NCI-H446 (cell line): ENCODE measurements at places on chromosomes 5 and 9.

DNA sequence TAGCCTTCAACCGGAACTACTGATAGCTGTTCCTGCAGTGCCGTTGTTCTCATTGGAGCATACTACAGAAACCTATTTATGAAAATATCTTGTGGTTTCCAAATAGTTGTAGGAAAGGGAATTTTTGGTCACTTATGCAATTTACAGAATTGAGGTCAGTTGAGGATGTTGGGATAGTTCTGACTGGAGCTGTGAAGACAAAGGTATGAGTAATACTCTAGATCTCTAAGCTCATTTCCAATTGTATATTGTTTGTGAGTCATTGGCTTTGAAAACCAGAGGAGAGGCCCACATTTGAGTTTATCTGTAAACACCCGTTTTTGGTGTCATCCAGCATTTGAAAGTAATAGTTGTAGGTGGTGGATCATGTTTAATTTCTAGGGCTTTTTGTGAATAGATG is 561.3 kb upstream of the WWC1 start:
- DNase-seq, result no peak

- no peak for DNase-seq
These were observed 776 bp downstream of the APBA1 start for GRCh38 chr9:69671311-69671878.

GRCh38 chr5:92998456-92998855 is 582.6 kb downstream of the NR2F1-AS1 start:
- no peak for DNase-seq

GRCh38 chr5:37875051-37875787 is 35.4 kb upstream of the GDNF start:
- no peak for DNase-seq

- DNase-seq, result no peak
These were observed 33.0 kb upstream of the C6 start for GRCh38 chr5:41246376-41246775.

GRCh38 chr5:175460126-175460525 is 16.1 kb upstream of the DRD1 start:
- no peak for DNase-seq

DNA sequence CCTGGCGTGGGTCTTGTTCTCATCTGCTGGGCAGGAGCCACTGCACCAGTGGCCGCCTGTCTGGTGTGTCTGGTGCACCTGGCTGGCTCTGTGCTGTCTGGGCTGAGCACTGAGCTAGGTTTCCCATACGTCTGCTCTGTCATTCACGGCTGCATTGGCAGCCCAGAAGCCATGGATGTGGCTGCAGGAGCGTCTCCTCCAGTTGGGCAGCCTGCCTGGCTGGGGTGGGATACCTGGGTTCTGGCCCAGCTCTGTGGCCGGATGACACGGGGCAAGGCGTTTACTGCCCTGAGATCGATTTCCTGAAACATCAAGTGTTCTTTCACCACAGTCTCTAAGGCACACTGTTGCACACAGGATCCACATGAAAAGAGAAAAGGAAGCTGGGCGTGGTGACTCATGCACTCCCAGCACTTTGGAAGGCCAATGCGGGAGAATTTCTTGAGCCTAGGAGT is 25.5 kb upstream of the SLC25A51 start:
- no peak for DNase-seq

GRCh38 chr5:73328640-73329039 is 119.9 kb downstream of the FOXD1 start:
- no peak for DNase-seq

GRCh38 chr9:130606887-130607600 is 27.7 kb downstream of the FUBP3 start:
- no peak for DNase-seq

- no peak for DNase-seq
These were observed 209.6 kb downstream of the TTLL11 start for GRCh38 chr9:121883281-121884056.

GRCh38 chr5:65722575-65723403 is 784 bp downstream of the NLN start:
- DNase-seq, result peak; percentile 62

GRCh38 chr5:123460296-123460729 is 37.1 kb upstream of the CEP120 start:
- DNase-seq, result no peak

- peak; percentile 43 for DNase-seq
These were observed 38.1 kb downstream of the MRPS27 start for GRCh38 chr5:72281764-72282499.

DNA sequence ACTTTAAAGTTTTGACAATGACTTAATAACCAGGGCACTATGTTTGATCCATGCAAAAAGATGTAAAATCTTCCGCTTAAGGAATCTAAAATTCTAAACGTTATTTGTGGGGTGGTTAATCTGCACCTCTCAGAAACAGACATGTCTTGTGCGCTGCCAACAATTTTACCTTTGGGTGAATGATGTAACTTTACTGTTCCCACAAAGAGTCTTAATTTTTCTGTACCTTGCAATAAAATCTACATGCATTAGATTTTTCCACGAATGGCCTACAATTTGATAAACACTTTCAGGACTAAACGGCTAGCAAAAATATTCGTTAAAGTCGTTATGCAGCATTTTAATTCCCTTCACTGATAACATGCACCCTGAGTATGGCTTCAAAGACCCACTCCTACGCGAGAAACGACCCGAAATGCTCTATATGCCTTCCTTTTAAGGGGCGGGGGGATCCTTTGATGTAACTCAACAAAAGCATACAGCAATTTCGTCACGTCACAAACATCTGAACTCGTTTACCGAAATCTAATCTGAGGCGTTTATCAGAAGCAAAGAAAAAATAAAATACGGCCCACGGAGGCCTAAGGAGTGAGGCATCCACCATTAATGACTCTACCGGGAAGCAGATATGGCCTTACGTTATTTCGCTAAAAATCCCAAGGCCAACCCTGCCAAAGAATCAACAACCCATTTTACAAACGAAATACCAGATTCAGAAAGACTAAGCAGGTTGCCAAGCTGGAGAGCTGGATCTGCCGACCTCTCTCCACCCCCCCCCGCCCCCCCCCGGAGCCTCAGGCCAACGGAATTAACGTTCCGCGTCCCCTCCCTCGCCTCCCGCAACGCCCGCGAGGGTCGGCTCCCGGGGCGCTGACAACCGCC is 621 bp downstream of the AK6 start:
- peak; percentile 27 for DNase-seq

DNA sequence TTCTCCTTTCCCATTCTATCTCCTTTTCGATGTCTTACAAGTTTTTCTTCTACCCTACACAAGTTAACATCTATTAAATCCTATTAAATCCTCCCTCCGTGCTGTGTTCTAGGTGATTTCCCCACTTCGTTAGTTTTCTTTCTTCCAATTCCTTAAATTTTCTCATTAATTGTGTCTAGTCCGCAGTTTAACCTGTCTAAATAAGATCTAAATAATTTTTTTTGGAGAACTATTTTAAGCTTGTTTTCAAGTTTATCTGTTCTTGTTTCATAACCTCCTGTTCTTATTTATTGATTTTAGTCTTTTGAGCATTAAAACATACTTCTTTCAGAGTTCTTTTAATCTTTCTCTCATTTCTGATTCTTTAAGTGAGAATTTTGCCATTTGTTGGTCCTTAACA is 109.3 kb downstream of the UHRF2 start:
- DNase-seq, result no peak

DNA sequence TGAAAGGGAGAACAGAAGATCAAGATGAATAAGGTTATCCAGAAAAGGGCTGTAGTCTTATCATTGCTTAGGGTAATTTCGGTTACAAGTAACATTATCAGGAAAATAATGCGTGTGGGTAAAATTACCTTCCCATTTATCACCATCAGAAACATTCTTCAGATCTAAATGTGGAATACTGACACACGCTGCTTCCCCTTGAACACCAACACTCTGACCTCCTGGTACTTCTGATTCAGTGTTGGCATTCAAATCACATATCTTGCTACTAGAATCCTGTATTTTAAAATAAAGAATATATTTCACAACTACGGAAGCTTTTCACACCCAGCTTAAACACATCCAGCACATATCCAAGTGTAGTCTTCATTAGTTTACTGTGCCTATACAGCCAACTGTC is 70.2 kb downstream of the PKD2L2 start:
- no peak for DNase-seq

DNA sequence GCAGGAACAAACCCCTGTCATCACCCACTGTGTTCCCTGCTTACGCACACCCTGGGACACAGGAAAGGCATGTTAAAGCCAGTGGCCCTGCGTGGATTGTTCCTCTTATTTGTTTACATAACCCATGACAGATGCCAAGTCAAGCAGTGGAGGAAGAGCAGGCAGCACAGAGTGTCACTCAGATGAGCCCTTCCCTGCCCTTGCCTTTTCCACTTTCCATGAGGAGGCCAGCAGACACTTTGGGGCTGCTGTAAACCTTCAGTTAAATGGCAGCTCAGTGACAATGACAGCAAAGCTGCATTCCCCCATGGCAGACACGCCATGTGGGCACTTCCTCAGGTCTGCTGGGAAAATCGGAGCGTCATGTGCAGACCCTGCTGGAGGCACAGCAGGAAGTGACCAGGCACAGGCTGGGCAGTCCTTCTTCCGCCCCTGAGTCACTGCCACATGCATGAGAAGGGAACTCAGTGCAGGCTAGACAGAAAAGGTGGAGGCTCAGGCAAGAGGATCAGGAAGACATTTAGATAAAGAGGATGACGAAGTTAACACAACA is 216.8 kb upstream of the PIK3R1 start:
- DNase-seq, result no peak

GRCh38 chr9:86700629-86701028 is 246.7 kb downstream of the GAS1 start:
- DNase-seq, result peak; percentile 68

DNA sequence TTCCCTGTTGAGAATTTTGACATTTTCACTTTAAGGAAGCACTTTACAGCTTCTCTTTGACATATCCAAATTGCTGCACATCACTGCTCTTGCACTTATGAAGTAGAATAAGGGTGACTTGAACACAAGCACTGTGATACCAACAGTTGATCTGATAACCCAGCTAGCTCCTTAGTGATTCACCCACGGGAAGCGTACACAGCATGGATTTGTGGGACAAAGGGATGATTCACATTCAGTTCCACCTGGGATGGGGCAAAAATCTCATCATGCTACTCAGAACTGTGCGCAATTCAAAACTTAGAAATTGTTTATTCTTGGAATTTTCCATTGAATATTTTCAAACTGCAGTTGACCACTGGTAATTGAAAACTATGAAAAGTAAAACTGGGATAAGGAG is 1565.5 kb upstream of the CDH9 start:
- no peak for DNase-seq

- DNase-seq, result no peak
These were observed 72.6 kb upstream of the PUM3 start for GRCh38 chr9:2916382-2916985.

GRCh38 chr5:25567881-25568280 is 923.1 kb upstream of the CDH10 start:
- DNase-seq, result no peak

DNA sequence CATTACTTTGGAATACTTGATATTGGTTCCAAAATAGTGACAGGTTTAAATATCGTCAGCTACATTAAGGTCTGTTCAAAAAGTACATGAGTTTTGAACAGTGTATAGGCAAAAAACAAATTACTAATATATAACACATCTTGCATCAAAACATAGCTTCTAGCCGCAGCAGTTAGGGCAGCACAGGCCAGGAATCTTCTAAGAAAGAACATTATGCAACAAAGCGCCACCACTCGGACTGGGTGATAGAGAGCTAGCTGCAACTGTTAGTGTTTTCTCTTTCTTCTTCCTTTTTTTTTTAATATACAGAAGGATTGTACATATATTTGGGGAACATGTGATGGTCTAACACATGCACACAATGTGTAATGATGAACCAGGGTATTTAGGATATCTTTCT is 504.5 kb downstream of the NR2F1-AS1 start:
- DNase-seq, result no peak

- no peak for DNase-seq
These were observed 1.7 kb downstream of the PHF2 start for GRCh38 chr9:93577975-93578682.

DNA sequence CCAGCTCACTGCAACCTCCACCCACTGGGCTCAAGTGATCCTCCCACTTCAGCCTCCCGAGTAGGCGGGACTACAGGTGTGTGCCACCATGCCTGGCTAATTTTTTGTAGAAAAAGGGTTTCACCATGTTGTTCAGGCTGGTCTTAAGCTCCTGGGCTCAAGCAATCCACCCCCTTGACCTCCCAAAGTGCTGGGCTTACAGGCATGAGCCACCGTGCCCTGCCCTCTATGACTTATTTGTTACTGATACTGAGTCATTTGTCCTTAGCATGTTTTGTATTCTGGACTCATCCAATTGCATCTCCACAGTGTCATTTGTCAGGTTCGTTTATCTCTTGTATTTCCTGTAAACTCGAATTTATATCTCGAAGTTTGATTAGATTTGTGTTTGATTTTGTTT is 2.7 kb upstream of the ITK start:
- DNase-seq, result no peak

GRCh38 chr5:169686137-169686536 is 49.1 kb downstream of the DOCK2 start:
- DNase-seq, result no peak

GRCh38 chr9:122387536-122387935 is 16.7 kb downstream of the PTGS1 start:
- DNase-seq, result no peak
